Lower lobe of right lung (tissue), 2 donors: ENCODE measurements at places on chromosomes 13 and 19. TPM values are rescaled to one million over a fixed set of nuclear protein-coding genes. Genes with fewer than 3 reads are reported as not detected.

DNA sequence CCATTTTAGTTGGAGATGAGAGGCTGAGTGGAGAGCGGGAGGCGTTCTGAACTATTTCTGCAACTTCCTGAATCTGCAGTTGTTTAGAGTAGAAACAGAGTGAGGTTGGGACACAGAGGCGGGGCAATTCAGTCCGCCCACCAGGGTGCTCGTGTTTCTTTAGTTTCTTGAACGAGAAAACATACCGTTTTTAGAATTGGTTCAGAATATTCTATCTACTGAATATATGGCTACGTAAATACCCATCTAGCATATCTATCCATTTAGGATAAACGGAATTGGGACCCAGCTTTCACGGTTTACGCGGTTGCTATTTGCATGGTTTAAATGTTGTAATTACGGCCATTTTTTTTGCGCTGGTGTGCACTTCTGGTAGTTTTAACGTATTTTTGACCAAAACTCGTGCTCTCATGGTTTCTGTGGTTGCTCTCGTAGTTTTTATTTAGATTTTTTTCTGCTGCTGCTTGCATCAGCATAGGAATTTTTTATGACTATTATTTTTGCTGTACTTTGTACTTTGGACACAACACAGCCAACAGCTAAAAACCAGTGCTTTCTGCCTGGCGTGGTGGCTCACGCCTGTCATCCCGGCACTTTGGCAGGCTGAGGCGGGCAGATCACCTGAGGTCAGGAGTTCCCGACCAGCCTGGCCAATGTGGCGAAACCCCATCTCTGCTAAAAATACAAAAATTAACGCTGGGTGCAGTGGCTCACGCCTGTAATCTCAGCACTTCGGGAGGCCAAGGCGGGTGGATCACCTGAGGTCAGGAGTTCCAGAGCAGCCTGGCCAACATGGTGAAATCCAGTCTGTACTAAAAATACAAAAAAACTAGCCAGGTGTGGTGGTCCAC, 32.7 kb downstream of the TIMM13 start:
- no peaks in the 10 kb centered on the region for H3K4me1 ChIP-seq
- DNase-seq: no peak
- no peaks in the 10 kb centered on the region for H3K36me3 ChIP-seq
- H3K27me3 ChIP-seq: no peaks in the 10 kb centered on the region
- no peak overlapping the region for H3K4me3 ChIP-seq

GRCh38 chr13:110299283-110299840, 7.6 kb downstream of the COL4A1 start:
- H3K4me1 ChIP-seq: peaks cover 55% of the 10 kb centered on the region
- peak overlapping the region; percentile 27 for H3K4me3 ChIP-seq
- H3K36me3 ChIP-seq: no peaks in the 10 kb centered on the region

The ZNF415 gene
- 4.0 TPM for total RNA-seq

- H3K36me3 ChIP-seq: peaks cover 14% of the 10 kb centered on the region
- H3K4me1 ChIP-seq: peaks cover 12% of the 10 kb centered on the region
- H3K27ac ChIP-seq: no peak overlapping the region
- H3K27me3 ChIP-seq: no peaks in the 10 kb centered on the region
- DNase-seq: peak; percentile 87
Observed at GRCh38 chr19:49533551-49534488, 6.0 kb downstream of the RCN3 start.

The HS6ST3 gene
- 0.06 TPM for total RNA-seq

The TSSK6 gene
- 2.9 TPM for total RNA-seq

DNA sequence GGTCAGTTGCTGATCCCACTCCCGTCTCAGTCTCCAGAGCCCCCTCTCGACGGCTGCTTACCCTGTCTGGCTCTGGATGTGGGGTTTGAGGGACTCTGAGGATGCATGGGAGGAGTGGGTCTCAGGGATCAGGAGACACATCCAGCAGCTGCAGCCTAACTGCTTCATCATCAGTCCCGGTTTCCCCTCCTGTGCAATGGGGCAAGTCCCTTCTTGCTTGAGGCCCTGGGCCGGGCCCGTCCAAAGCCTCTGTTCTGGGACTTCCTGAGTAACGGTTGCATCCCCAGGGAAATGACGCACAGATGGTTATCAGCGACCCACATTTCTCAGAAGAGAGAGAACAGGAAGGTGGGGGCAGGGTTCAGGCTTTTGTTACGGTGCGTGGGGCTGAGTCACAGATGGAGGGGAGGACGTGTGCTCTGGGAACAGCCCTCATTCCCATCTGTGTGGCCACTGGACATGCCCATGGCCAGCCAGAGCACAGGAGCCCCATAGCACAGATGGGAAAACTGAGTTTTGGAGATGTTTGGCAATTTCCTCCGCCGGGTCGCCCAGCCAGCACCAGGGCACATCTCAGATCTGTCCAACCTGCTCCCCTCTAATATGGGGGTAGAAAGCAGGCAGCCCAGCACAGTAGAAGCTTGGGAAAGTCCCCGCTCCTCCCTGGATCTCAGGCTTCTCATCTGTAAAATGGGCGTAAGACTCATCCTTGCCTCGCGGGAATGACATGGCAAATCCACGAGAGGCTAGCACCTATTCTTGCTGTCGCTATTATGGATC, 19.3 kb downstream of the GNA15 start:
- peak; percentile 82 for DNase-seq
- peaks cover 12% of the 10 kb centered on the region for H3K4me1 ChIP-seq
- H3K27me3 ChIP-seq: no peaks in the 10 kb centered on the region
- H3K36me3 ChIP-seq: peaks cover 23% of the 10 kb centered on the region

DNA sequence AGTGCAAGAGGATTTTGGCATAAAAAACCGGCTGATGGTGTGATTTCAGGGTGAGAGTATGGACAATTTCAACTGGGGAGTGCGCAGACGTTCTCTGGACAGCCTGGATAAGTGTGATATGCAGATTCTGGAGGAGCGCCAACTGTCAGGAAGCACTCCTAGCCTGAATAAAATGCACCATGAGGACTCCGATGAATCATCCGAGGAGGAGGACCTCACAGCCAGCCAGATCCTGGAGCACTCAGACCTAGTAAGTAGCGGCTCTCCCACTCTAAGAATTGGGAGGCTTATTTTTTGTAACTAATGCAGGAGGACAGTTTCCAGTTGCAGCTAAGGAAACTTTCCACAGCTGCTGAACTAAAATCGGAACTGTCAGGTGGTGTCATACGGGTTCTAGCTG, 53.6 kb downstream of the ZAR1L start:
- DNase-seq: no peak
- peaks cover 41% of the 10 kb centered on the region for H3K36me3 ChIP-seq
- H3K4me3 ChIP-seq: peak overlapping the region; percentile 25
- no peaks in the 10 kb centered on the region for H3K27me3 ChIP-seq

The ZNF99 gene
- 0.06 TPM for total RNA-seq

- no peaks in the 10 kb centered on the region for H3K36me3 ChIP-seq
- no peak overlapping the region for H3K27ac ChIP-seq
- no peaks in the 10 kb centered on the region for H3K27me3 ChIP-seq
- H3K4me3 ChIP-seq: no peak overlapping the region
- DNase-seq: no peak
- no peaks in the 10 kb centered on the region for H3K4me1 ChIP-seq
Observed at GRCh38 chr13:93398167-93399035, 171.8 kb downstream of the GPC6 start.
